ENCODE measurements at places on chromosomes 16 and 17.

DNA sequence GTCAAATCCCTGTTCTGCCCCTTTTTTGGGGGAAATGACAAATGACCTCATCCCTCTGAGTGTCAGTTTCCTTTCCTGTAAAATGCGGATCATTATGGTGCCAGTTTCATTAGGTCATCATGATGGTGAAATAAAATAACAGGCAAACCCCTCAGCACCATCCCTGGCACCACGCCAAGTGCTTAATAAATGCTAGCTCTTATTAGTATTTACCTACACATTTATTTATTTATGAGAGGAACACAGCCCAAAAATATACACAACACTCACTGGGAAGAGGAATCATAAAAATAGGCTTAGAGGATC is 28.6 kb upstream of the GPRC5B start:
- no peak for DNase-seq

DNA sequence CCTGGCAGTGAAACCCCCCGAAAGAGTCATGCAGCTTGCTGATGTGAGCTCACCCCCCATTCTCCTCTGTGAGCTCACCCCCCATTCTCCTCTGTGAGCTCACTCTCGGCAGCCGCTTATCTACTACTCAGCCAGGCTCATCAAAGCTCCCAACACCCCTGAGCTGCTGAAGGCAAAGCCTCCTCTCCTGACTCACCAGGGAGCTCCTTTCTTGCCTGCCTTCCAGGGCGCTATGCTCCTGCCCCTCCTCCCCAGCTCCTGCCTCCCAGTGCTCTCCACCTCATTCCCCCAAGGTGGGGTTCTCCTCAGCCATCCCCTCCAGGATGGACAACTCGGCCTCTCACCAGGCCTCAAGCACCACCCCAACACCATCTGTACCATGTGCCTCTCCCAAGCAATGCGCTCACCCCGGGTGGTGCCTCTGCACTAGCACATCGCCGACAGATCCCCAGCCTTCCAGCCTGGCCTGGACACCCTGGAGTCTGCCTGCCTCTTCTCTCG is 27.7 kb upstream of the FAAP100 start:
- no peak for DNase-seq

GRCh38 chr17:45289301-45290268 is 27.2 kb downstream of the MAP3K14 start:
- no peak for DNase-seq

GRCh38 chr16:3348547-3349167 is 7.0 kb upstream of the OR2C1 start:
- DNase-seq, result no peak

DNA sequence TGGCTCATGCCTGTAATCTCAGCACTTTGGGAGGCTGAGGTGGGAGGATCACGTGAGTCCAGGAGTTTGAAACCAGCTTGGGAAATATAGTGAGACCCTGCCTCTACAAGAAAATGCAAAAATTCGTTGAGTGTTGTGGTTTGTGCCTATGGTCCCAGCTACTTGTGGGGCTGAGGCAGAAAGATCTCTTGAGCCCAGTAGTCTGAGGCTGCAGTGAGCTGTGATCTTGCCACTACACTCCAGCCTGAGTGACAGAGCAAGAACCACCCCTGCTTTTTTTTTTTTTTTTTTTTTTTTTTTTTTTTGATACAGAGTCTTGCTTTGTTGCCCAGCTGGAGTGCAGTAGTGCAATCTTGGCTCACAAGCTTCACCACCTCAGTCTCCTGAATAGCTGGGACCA is 34.0 kb downstream of the ITGB3 start:
- no peak for DNase-seq

GRCh38 chr17:74194682-74195081 is 8.8 kb upstream of the RPL38 start:
- DNase-seq, result no peak

DNA sequence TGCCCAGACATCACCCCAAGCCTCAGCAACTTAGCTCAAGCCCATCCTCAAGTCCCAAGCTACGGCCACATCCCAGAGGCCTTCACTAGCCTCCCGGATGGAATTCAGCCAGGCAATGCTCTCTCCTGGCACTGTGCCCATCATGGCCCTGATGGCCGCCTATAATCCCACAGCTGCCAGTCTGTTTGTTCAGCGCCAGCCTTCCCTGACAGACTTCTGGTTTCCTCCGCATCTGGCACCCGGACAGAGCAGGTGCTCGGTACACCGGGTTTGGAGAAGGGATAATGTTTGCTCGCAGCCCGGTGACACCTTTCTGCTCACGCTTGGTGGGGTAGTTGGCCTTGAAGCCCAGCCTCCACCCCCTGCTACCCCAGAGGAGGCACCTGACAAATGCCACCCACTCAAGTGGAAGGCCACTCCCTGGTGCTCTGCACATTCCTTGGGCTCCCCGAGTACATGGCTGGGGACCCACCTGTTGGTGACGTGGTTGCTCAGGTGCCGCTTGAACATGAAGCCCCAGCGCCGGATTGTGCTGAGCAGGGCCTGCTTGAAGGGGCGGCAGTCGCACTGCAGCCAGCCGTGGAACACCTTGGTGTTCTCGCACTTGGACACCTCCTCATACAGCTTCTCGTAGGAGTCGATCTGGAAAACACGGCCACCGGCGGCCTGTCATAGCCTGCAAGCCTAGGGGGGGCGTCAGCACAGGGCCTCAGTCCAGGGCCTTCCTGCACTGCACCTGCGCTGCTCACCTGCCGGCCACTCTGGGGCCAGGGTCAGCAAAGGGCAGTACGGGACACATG is 47.1 kb downstream of the DNAH17 start:
- DNase-seq, result no peak

DNA sequence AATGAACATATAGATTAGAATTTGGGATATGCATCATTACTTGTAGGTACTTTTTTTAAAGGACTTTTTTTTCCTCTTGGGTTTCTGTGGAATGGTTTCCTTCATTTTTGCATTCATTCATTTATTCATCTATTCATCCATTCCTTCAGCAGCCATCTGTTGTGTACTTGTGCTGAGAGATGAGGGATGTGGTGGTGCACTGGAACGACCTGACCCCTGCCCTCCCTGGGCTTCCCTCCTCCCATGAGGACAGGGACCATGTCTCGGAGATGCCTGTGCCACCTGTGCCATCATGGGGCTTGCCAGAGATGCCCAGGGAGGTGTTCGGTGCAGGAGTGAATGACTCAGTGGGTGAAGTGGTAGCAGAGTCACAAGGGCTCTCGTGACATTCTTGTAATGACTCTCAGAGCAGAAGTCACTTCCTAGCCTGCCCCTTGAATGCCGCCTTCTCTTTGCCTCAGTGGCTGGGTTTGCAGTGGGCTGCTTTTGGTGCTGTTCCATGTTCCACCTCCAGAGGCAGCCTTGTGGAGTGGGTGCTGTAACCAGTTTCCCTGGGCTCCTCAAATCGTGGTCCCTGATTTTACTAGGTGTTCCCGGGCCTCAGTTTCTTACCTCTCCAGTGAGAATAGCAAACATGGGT is 43.9 kb downstream of the CLEC16A start:
- DNase-seq, result no peak

- DNase-seq, result no peak
These were observed 577.0 kb upstream of the CDH11 start for GRCh38 chr16:65698791-65699321.

- DNase-seq, result no peak
These were observed 69.1 kb downstream of the METRNL start for GRCh38 chr17:83148317-83149028.

DNA sequence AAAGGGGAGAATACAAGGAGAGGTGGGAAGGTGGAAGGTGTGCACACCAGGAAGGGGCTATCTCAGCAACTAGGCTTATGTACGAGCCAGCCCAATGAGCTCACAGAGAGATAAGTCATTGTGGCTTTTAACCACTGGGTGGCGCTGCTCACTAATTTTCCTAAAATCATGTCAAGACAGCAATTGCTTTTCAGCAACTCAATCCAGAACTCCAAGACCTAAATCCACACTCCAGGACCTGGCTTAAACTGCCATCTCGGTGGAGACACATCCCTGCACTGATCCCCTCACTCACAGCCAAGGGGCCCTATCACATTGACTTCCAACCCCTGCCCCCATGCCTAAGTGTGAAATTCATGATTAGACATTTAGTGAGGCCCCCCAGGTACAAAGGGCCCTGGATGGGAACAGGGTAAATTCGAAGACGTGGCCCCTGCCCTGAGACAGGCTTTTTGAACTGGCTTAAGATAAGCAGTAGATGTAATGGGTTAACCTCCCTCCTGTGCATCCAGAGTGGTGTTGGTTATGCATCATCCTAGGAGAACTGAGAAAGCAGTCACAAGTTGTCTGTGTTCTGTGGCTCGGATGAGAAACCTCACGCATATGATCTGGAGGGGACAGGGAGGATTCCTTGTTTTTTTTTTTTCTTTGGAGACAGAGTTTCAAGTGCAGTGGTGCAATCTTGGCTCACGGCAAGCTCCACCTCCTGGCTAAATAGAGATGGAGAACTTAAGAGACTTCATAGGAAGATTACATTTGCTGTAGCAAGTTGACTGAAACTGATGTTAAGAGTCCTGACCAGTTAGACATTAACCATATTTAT is 11.5 kb downstream of the CCL16 start:
- peak; percentile 37 for DNase-seq

- DNase-seq, result no peak
These were observed 122.3 kb downstream of the MRTFB start for GRCh38 chr16:14193316-14193871.

GRCh38 chr17:8110907-8111306 is 7.4 kb downstream of the ALOXE3 start:
- no peak for DNase-seq

DNA sequence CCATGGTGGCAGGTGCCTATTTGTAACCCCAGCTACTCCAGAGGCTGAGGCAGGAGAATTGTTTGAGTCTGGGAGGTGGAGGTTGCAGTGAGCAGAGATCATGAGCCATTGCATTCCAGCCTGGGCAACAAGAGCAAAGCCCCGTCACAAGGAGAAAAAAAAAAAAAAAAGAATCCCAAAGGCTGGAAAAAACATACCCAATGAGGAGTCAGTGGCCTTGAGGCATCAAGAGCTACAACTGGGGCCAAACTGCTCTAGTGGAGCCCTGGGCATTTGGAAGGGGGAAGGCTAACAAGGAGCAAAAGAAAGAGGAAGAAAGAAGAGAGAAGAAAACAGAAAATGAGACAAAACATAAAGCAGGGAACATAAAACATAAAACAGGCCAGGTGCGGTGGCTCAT is 6.9 kb downstream of the CHST6 start:
- DNase-seq, result no peak

- DNase-seq, result no peak
These were observed 2.2 kb upstream of the FZD2 start for GRCh38 chr17:44555099-44555498.

DNA sequence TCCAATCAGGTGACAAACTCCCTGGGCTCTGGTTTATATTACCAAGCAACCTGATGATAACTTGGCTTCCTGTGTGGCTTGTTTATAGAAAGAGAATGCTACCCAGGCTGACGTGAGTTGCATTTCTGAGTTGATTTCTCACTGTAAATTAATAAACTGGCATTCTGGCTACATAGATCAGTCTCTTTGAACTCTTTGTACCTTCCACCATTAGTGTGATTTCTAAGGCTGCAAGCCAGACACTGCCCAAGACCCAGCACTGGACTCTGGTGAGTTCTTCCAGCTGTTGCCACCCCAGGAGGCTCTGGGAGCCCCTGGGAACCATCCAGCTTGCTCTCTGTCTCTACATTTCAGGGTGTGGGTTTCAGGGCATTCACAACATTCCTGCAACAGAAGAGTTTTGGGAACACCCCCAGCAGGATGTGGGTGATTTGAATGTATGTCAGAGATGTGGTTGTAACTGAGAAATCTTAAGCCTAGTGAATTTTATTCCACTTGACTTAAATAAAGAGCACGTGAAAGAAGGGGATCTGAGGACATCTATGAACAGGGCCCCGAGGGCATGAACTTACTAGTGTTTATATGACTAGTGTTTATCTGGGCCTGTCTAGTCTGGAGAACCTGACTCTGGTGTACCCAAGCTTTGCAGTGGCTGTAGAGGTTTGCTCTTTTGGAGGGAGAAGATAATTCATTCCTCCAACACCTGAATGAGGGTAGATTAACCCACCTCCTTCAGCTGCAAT is 30.3 kb upstream of the LRRC37A start:
- no peak for DNase-seq

- DNase-seq, result no peak
These were observed 2.9 kb upstream of the TMEM208 start for GRCh38 chr16:67223992-67224391.

DNA sequence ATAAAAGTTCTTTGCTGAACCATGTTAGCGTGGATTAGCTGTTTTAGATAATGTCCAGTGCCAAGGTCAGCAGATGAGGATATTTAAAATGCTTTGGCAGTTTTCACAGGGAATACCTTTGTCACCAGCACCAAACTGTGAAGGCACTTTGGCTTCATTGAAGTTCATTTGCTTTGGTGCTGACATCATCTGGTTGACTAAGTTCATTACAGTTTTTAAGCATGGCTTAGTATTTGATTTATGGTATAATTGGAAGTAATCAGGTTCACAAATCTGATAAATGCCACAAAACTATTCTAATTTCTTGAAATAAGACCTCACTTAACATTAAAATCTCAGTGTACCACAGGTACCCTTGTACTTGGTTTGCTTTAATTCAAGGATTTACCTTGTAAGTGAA is 4.3 kb downstream of the GID4 start:
- DNase-seq, result no peak

DNA sequence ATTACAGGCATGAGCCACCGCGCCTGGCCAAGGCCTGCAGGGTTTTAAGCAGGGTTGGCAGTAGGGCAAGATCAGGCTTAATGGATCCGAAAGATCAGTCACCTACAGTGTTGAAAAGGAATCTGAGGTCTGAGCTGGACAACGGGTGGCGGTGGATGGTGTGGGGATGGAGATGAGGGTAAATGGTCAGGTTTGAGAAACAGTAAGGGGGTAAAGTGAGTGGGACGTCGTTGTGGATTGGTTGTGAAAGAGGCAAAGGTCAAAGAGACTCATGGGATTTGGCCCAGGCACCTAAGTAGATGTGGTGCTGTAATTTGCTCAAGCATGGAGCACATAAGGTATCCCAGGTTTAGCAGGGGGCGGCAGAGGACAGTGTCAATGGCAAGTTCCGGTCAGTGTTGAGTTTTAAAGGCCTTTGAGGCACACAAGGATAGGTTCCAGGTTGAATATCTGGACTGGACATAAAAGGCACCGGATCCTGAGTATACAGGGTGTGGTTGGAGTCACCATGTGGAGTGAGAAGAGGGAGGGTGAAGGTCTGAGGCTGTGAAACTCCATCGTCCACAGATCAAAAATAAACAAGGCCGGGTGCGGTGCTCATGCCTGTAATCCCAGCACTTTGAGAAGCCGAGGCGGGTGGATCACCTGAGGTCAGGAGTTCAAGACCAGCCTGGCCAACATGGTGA is 1.1 kb upstream of the SLC16A5 start:
- DNase-seq, result no peak

DNA sequence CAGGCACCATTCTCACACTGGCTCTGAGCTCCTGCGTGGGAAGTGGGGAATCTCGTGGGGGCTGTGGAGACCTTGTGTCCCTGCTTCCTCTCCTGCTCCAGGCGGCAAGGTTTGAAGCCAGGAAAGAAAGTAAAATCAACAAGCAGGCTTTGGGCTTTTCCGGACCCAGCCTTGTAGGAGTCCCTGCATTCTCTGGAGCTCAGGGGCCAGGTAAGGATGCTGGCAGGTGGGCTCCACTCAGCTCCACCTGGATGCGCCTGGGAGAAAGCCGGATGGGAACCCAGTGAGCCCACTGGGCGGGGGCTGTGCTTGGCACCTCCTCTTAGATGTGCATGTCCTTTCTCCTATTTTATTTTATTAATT is 362.5 kb downstream of the SEC14L1 start:
- no peak for DNase-seq
